ENCODE measurements at places on chromosomes 6 and 20. TPM values are rescaled to one million over a fixed set of nuclear protein-coding genes. Genes with fewer than 3 reads are reported as not detected.

MEI4 gene
- not detected for total RNA-seq

LCA5 gene
- 2.0 TPM for total RNA-seq

BACH2 gene
- total RNA-seq, result 3.3 TPM

VGLL2 gene
- total RNA-seq, result not detected

CDH26 gene
- 0.34 TPM for total RNA-seq

ATP6V1G2 gene
- total RNA-seq, result 1.8 TPM

AARS2 gene
- total RNA-seq, result 14.9 TPM

DEFB132 gene
- total RNA-seq, result not detected

SLC17A5 gene
- total RNA-seq, result 17.0 TPM

FLRT3 gene
- 1.5 TPM for total RNA-seq

TSBP1 gene
- not detected for total RNA-seq

EYA4 gene
- total RNA-seq, result not detected

SMOC2 gene
- total RNA-seq, result 0.42 TPM

HLA-DQB2 gene
- 1.8 TPM for total RNA-seq

TRIM10 gene
- total RNA-seq, result 0.98 TPM

TMEM200A gene
- 22.9 TPM for total RNA-seq

TUBE1 gene
- total RNA-seq, result 42.5 TPM

ID1 gene
- total RNA-seq, result 811 TPM

TRIM15 gene
- total RNA-seq, result 6.5 TPM

RSPH4A gene
- total RNA-seq, result 0.27 TPM

WFDC2 gene
- total RNA-seq, result 1.1 TPM

TNNC2 gene
- not detected for total RNA-seq

LY6G6D gene
- total RNA-seq, result not detected

PRSS35 gene
- total RNA-seq, result 0.37 TPM

HLA-DPA1 gene
- 0.89 TPM for total RNA-seq

CASP8AP2 gene
- 18.6 TPM for total RNA-seq

TP53TG5 gene
- total RNA-seq, result 0.76 TPM

PYGB gene
- 87.8 TPM for total RNA-seq

BMP7 gene
- total RNA-seq, result 7.0 TPM

ADGB gene
- total RNA-seq, result not detected

ANKRD66 gene
- total RNA-seq, result not detected

RCAN2 gene
- 0.57 TPM for total RNA-seq

NCOA7 gene
- total RNA-seq, result 13.8 TPM

PTCHD4 gene
- total RNA-seq, result 1.1 TPM

SNX9 gene
- total RNA-seq, result 42.5 TPM

OARD1 gene
- 28.7 TPM for total RNA-seq

IMPG1 gene
- not detected for total RNA-seq

All from HCT116 (cell line).